ENCODE measurements at places on chromosomes 7 and 10.

DNA sequence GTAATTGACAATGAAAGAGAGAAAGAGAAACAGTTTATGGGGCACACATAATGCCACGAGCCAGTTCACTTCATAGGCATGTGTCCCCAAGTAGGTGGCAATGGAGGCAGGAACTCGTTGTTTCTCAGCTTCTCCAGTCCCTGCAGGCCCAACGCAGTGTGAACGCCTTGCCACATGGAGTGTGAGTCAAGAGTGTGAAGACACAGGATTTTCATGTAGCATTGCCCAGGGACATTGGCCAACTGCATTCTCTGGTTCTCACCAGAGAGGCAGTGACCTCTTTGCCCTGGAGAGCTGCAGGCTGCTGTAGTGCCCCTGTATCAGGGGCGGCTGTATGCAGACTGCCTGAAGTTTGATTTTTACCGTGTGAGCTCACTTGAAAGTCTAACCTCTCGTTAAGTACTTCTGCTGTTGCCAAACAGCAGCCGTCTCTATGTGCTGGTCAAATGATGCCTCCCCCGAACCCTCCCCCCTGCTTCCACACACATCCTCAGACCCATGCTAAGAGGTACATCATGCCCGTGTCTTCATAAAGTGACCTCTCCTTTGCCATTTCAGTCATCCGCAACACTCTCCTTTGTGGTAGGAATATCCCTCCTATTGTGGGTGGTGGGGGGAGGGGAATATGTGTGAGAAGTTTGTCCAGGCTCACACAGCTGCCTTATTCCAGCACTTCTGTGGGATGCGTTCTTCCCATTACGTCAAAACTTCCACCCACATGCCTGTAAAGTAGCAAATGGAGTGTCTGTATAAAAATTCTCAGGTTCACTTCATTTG, 12.7 kb downstream of the LRRC18 start:
- no peaks in the 10 kb centered on the region for H3K27me3 ChIP-seq
- DNase-seq: no peak
- H3K4me1 ChIP-seq: no peaks in the 10 kb centered on the region

DNA sequence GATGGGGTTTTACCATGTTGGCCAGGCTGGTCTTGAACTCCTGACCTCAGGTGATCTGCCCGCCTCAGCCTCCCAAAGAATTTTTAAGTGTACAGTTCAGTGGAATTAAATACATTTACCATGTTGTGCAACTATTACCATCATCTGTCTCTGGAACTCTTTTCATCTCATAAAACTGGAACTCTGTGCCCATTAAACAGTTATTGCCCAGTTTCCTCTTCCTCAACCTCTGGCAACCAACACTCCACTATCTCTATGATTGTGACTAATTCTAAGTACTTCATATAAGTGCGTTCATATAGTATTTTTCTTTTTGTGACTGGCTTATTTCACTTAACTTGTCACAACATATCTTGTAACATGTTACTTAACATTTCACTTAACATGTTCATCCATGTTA, 41.3 kb upstream of the ATXN7L1 start:
- no peaks in the 10 kb centered on the region for H3K36me3 ChIP-seq
- H3K27ac ChIP-seq: no peak overlapping the region

- no peak for DNase-seq
- H3K4me1 ChIP-seq: no peaks in the 10 kb centered on the region
- H3K27ac ChIP-seq: no peak overlapping the region
- no peak overlapping the region for H3K4me3 ChIP-seq
Measured at GRCh38 chr7:148878317-148878716, 5.8 kb downstream of the EZH2 start.

DNA sequence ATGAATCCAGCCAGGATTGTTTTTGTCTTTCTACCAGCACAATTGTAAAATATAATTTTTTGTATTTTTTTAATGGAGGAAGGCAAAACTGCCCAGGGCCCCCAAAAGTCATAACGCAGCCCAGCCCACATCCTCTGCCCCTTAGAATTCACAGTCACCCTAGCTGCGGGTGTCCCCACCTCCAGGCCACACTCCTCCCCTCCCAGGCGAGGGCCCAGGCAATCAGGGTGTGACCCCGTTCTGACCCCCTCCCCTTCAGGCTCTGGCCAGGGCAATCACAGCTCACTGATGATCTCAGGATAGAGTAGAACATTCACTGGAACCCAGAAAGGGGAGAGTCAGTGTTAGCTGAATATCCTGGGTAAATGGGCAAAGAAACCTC, 92.0 kb upstream of the MACROH2A2 start:
- H3K27me3 ChIP-seq: no peaks in the 10 kb centered on the region
- no peaks in the 10 kb centered on the region for H3K4me1 ChIP-seq
- H3K27ac ChIP-seq: no peak overlapping the region
- H3K4me3 ChIP-seq: no peak overlapping the region

DNA sequence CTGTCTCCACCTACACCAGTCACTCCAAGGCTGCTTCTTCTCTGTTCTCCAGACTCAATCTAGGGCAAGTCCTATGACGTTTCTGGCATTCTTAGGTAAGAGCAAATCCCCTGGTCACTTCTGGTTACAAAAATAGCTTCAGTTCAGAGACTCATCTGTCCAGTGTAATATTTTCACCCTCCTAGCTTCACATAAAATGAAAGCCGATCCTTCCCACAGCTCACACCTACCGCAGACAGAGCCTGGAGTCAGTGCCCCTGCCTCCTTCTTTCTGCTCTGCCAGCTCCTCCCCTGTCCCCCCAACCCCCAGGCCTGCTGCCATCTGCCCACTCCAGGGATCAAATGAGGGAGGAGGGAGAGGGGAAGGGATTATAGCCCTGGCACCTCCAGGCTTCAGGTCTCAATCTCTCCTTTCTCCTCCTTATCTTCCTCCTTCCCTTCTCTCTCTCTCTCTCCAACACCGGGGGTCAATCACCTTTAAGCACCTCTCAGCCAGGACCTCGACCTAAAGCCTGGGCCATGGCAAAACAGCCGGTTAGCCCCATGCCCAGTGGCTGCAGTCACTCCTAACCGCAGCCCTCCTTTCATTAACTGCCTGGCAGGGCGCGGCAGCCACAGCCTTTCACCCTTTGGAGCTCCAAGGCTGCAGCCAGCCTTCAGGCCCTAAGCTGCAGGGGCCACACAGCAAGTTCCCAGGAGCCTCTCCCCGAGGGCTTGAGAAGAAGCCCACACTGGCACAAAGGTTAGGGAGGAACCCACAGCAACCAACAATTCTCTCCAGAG, 292.6 kb upstream of the MGMT start:
- no peak overlapping the region for H3K4me3 ChIP-seq
- no peaks in the 10 kb centered on the region for H3K36me3 ChIP-seq
- no peaks in the 10 kb centered on the region for H3K27me3 ChIP-seq
- H3K4me1 ChIP-seq: no peaks in the 10 kb centered on the region
- no peak for DNase-seq

- no peaks in the 10 kb centered on the region for H3K36me3 ChIP-seq
- no peaks in the 10 kb centered on the region for H3K27me3 ChIP-seq
- DNase-seq: peak; percentile 34
- H3K4me1 ChIP-seq: peaks cover 12% of the 10 kb centered on the region
Measured at GRCh38 chr10:7075110-7075509, 335.7 kb downstream of the SFMBT2 start.

GRCh38 chr7:92788559-92789183, 47.7 kb downstream of the CDK6 start:
- H3K27ac ChIP-seq: no peak overlapping the region
- no peak for DNase-seq
- peaks cover 8% of the 10 kb centered on the region for H3K4me1 ChIP-seq
- peaks cover 5% of the 10 kb centered on the region for H3K36me3 ChIP-seq

- no peaks in the 10 kb centered on the region for H3K36me3 ChIP-seq
- peak overlapping the region; percentile 65 for H3K4me3 ChIP-seq
- H3K27ac ChIP-seq: no peak overlapping the region
- no peak for DNase-seq
Measured at GRCh38 chr7:87627634-87627994, 584 bp upstream of the RUNDC3B start.

DNA sequence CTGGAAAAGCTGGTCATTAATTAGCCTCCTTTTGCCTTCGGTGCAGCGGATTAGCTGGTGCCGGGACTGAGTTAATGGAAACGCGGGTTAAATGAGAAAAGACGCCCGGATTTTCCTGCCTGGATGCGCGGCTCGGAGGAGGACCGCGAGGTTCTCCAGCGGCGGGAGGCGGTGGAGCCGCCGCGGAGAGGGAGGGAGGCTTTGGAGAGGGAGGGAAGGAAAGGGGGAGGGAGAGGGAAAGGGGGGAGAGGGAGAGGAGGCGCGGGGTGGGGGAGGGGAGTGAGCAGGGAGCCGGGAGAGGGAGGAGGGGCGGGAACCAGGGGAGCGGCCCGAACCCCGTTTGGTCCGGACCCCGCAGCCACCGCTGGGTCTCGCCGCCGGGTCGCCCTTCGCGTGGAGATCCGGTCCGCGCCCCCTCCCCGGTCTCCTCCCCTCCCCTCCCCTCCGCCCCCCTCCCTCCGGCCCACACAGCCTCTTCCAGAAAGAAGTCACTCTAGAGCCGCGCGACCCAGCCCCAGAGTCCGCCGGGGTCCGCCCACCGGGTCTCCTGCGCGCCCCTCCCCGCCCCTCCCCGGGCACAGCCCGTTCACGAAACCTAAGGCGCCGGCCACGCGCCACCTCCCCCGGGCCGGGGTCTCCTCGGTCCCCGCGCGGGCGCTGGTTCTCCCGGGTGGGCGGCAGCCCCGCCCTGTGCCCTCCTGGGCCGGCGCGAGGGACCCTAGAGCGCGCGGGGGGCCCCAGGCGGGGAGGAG, 347.5 kb downstream of the DNAJB6 start:
- peak; percentile 2 for DNase-seq
- no peaks in the 10 kb centered on the region for H3K27me3 ChIP-seq
- H3K36me3 ChIP-seq: no peaks in the 10 kb centered on the region
- H3K4me1 ChIP-seq: no peaks in the 10 kb centered on the region

DNA sequence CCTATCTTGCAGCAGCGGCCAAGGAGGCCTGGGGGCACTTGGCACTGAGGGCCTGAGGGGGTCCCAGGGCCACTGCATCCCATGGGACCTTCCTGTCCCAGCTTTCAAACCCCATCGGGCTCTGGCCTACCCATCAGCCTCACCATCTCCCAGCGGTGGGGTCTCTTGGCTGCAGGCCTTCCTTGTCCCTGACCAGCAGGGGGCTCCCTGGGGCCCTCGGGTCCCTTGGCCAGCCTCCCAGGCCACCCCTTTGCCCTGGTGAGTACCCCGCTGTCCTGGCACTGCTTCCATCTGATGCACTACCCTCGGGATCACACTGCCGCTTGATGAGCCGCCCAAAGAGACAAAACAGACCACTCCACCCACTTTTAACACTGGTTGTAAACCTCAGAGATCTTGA, 43.5 kb downstream of the YKT6 start:
- no peak for DNase-seq
- no peaks in the 10 kb centered on the region for H3K4me1 ChIP-seq
- no peak overlapping the region for H3K4me3 ChIP-seq
- H3K27ac ChIP-seq: no peak overlapping the region
- no peaks in the 10 kb centered on the region for H3K36me3 ChIP-seq

GRCh38 chr7:80458822-80459725, 52.8 kb downstream of the GNAT3 start:
- no peak for DNase-seq
- H3K36me3 ChIP-seq: no peaks in the 10 kb centered on the region
- H3K4me1 ChIP-seq: no peaks in the 10 kb centered on the region
- no peak overlapping the region for H3K4me3 ChIP-seq

DNA sequence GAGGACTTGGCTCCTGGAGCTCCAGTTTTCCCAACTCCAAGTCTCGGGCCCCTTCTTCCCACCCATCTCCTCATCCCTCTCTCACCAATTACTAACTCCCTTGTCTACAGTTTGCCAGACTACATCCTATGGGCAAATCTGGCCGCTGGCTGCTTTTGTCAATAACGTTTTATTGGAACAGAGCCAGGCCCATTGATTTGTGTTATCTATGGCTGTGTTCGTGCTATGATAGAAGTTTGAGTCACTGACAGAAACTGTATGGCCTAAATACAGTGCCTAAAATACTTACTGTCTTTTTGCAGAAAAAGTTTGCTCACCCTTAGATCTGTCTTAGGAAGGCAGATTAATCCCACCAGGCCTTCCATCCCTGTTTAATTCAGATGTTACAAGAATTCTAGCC, 71.3 kb downstream of the PIP4K2A start:
- DNase-seq: no peak
- H3K4me3 ChIP-seq: no peak overlapping the region
- H3K4me1 ChIP-seq: peaks cover 17% of the 10 kb centered on the region
- no peaks in the 10 kb centered on the region for H3K36me3 ChIP-seq
- no peak overlapping the region for H3K27ac ChIP-seq

DNA sequence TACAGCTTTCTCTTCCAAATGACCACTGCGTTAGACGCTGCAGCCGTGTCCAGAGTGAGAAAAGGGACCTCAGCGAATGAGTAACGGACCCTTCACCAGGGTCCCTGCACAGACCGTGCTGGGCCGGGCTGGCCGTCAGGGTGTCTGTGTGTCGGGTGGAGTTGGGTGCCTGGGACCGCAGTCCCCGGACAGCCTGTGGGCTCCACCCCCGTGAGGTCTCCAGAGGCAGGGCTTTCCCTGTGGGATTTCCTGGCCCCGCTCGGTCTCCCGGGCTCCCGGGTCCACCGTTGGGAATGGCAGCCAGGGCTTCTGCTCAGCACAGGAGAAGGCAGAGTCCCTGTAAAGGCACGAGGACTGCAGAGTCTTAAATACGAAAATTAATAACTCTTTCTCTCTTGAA, 509.7 kb downstream of the TCERG1L start:
- no peaks in the 10 kb centered on the region for H3K4me1 ChIP-seq
- no peak overlapping the region for H3K4me3 ChIP-seq
- no peaks in the 10 kb centered on the region for H3K27me3 ChIP-seq
- no peaks in the 10 kb centered on the region for H3K36me3 ChIP-seq
- DNase-seq: no peak

DNA sequence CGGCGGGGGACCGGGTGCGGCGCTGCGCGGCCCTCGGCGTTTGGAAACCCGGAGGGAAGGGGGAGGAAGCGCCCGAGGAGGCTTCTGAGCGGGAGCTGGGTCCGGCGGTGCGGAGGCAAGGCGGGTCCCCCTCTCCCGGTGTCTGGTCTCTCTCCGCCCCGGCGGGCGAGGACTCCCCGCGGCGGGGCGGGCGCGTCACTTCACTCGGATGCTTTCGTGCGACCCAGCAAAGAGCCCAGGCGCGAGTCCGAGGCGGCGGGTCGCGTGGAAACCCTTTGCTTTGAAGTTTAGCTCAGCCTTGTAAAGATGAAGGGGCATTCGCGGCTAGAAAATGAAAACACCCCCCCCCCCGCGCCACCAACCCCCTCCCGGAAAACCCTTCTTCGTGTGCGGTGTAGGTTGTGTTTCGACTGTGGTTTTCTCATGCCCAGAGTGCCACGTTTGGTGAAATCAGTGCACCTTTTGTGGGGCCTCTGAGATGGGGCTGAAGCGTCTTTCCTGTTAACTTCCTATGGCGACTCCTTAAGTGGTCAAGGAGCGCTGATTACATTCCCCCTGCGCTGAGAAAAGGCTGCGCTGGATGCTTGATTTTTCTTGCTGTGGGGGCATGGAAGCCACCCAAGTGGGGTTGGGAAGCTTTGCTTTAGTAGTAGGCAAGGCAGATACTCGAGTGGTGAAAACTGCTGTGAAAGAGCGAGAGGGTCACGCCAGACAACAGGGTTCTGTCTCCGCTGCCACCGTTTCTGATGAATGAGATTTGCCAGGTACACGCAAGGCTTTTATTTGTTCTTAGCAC, 876 bp downstream of the GNAI1 start:
- no peaks in the 10 kb centered on the region for H3K27me3 ChIP-seq
- no peaks in the 10 kb centered on the region for H3K36me3 ChIP-seq
- H3K4me3 ChIP-seq: peak overlapping the region; percentile 94
- DNase-seq: no peak
- H3K27ac ChIP-seq: peak overlapping the region; percentile 89

GRCh38 chr7:120654241-120654640, 203.7 kb downstream of the TSPAN12 start:
- DNase-seq: no peak
- H3K27ac ChIP-seq: no peak overlapping the region
- H3K4me1 ChIP-seq: no peaks in the 10 kb centered on the region
- H3K36me3 ChIP-seq: no peaks in the 10 kb centered on the region

- peaks cover 6% of the 10 kb centered on the region for H3K36me3 ChIP-seq
- H3K27ac ChIP-seq: no peak overlapping the region
- no peak for DNase-seq
- H3K4me3 ChIP-seq: no peak overlapping the region
Measured at GRCh38 chr7:44068054-44068453, 2.7 kb upstream of the PGAM2 start.
